ENCODE measurements at places on chromosomes 1 and 21.

GRCh38 chr1:209527372-209527771, 56.1 kb upstream of the CAMK1G start:
- DNase-seq: no peak

GRCh38 chr1:112446411-112446810, 50.4 kb downstream of the CTTNBP2NL start:
- DNase-seq: no peak

DNA sequence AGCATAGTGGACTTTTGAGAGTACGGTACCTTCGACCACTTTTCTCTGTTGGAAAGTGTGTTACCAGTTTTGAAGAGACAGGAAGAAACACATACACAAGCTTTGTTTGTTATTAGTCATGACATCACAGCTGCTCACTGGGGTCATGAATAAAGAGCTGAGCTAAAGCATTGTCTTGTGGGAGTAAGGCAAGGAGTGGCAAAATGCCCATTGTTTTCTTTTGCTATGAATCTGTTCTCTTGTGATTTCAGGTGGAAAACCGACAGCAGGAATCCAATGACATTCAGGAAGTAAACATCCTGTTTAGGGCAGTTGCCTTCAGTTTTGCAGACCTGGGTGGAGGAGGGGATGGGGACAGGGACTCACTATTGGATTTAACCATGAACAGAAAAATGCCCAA, 66.2 kb downstream of the RGL1 start:
- DNase-seq: no peak

DNA sequence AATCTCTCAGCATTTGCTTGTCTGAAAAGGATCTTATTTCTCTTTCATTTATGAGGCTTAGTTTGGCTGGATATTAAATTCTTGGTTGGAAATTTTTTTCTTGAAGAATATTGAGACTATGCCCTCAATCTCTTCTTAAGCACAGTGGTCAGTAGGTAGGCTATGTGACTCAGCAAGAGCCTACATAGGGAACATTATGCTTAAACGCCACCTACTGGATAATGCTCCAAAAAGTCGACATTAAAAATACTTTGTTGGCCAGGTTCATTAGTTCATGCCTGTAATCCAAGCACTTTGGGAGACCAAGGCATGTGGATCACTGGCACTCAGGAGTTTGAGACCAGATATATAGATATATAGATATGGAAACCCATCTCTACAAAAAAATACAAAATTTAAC, 678.0 kb upstream of the USP24 start:
- DNase-seq: no peak
